Coronary artery (tissue), 2 donors: ENCODE measurements at places on chromosomes 7 and 10.

DNA sequence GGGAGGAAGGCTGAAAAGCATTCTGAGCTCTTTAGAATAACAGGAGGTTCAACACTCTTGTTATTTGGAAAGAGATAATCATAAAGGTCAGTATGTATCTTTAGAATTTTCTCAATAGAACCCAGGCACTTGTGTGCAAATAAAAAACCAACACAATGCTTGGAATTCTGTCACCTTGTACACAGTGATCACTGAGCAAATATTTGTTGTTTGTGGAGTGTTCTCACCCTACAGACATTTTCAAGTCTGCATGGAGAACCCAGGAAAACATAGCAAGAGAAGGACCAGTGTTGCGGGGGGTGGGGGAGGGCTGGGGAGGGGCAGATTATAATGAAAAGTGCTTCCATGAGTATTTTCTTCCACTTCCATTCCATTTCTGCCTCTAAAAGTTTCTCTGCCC is 87.4 kb downstream of the FAM107B start:
- no peak for DNase-seq

DNA sequence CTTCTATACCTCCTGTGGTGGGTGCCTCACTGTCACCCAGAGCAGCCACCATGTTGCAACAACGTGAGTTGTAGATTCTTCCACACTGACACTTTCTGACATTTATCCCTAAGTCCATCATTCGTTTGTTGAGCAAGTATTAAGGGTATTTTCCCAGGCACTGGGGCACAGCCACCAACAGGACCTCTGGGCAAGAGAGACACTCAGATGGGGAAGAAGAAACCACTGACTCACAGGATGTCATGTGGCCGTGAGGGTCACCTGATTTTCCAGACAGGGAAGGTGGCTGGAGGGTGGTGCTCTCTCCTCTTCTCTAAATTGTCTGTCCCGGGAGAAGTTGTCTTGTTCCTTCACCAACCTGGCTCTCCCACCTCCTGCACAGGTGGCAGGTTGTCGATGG is 51.7 kb upstream of the PPIF start:
- no peak for DNase-seq

DNA sequence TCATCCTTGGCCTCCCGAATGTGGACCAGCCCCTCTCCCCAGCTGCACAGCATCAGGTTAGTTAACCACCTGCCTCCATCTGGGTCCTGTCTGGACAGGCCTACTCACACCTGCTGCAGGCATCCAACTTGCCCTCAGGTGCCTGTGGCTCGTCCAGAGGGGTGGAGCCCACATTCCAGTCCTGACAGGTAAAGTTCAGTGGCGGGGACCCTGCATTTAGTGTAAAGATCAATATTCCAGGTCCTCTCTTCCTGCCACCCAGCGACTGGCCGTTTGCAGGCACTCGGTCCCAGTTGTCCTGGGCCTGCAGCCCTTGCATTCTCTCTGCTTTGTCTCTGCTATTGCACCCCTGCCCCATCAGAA is 15.0 kb downstream of the HTRA1 start:
- DNase-seq: no peak

- no peak for DNase-seq
Measured at GRCh38 chr10:107418085-107418806, 253.7 kb upstream of the SORCS1 start.

- no peak for DNase-seq
Measured at GRCh38 chr7:80781146-80781545, 137.7 kb downstream of the SEMA3C start.

DNA sequence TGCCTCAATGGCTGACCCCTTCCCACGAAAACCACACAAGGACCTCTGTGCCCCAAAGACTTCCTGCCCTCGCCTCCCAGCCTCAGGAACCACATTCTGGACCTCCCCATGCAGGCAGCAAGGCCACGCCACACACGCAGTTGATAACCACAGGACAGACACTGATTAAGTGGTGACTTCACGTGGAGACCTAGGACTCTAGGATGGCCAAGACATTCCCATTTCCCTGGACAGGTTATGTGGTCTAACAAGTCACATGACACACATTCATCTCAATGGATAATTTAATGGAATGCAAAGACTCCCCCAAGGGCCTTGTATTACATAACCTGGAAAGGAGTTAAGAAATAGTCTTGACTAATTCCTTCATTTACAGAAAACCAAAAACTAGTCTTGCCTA is 110.2 kb downstream of the LARP4B start:
- DNase-seq: no peak
